Spleen (tissue), 13 donors: ENCODE measurements at places on chromosomes 5 and 9.

DNA sequence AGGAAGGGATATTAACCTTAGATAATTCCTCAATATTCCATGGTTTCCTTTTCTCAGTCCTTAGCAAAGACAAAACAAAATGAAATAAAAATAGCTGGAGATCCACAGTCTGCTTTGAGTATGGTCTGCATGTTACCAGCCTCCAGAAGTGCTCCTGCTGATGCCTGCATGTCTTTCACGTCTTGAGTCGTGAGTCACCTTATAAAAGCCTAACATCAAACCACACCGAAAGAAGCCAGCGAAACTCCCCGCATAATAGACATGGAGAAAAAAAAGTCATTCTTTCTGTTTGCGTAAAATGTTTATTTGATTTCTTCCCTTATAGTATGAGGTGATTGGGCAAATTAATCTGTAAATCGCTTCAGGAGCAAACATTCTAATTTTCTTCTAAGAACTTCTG is 380.5 kb downstream of the SLCO4C1 start:
- DNase-seq: no peak

GRCh38 chr5:61724102-61724501 is 392.0 kb downstream of the ZSWIM6 start:
- DNase-seq: no peak

- DNase-seq: no peak
Observed at GRCh38 chr9:133301253-133302230, 26.5 kb upstream of the ABO start.

DNA sequence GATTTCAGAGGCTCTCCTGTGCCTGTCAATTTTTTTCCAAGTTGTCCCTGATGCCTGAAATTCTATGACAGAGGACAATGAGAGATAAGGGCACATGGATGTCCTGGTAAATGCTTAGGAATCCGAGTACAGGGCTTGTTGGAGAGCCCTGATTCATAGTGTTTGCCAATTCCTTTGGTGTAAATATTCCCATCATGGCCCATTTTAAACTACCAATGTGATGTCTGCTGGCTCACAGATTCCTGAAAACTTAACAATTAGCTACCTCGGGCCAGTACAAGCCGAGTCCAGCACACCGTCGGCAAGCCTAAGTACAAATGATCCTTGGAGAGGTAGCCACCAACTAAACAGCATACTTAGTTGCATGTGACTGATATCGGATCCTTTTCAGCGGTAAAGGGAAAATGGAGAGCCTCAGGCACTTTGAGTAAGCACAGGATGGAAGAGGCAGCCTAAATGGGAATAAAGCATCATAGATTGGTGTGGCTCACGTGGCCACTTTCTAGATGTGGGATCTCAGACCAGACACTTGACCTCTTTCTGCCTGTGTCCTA is 3.6 kb downstream of the ITK start:
- no peak for DNase-seq

DNA sequence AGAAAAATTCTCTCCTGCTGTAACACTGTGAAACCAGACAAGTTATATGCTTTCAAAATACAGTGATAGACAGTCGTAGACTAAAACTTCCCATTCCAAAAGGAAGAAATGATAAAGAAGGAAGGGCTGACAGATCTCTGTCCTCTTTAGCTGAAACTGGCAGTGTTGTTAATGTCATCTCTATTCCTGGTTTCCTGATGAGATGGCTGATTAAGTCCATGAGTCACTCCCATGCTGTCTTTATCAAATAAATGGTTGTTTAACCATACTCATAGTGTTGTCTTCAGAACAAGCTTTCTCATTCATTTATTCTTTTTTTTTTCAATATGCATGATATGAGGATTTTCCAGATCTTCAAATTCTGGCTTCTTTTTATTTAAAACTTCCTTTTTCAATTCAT is 952.2 kb upstream of the WWC1 start:
- no peak for DNase-seq

- no peak for DNase-seq
Observed at GRCh38 chr5:35545190-35545589, 72.5 kb upstream of the SPEF2 start.

DNA sequence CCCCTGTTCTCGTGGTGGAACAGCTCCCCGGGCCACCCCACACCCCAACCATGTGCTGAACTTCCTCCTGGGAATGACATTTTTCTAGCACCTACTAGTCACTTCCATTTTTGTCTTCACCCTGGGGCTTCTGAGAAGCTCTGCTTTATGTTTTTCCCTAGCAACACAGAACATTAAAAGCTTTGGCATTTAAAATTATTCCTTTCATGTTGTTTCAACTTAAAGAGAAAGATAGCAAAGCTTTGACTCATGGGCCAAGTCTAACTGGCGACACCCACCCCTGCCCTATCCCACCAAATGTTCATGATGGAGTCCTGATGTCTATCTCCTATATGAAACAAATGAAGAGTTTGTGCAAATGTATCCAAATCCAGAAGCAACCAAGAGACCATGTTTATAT is 22.4 kb downstream of the BOD1 start:
- DNase-seq: no peak

DNA sequence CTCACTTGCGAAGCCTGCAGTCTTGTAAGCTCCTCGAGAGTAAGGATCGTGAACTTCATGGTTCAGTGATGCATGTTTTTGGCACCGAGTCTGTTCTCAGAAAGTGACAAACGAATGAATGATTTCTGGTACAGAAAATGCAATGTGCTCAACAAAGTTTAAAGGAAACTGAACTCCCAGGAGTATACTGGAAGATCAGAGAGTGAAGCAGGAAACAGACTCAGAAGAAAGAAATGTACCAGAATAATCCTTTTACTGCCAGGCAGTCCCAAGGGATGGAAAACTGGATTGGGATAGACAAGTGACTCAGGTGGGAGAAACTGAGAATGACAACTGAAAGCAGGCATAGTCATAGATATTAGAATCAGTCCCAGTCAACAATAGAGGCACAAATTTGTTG is 420.6 kb downstream of the CTNND2 start:
- DNase-seq: no peak

DNA sequence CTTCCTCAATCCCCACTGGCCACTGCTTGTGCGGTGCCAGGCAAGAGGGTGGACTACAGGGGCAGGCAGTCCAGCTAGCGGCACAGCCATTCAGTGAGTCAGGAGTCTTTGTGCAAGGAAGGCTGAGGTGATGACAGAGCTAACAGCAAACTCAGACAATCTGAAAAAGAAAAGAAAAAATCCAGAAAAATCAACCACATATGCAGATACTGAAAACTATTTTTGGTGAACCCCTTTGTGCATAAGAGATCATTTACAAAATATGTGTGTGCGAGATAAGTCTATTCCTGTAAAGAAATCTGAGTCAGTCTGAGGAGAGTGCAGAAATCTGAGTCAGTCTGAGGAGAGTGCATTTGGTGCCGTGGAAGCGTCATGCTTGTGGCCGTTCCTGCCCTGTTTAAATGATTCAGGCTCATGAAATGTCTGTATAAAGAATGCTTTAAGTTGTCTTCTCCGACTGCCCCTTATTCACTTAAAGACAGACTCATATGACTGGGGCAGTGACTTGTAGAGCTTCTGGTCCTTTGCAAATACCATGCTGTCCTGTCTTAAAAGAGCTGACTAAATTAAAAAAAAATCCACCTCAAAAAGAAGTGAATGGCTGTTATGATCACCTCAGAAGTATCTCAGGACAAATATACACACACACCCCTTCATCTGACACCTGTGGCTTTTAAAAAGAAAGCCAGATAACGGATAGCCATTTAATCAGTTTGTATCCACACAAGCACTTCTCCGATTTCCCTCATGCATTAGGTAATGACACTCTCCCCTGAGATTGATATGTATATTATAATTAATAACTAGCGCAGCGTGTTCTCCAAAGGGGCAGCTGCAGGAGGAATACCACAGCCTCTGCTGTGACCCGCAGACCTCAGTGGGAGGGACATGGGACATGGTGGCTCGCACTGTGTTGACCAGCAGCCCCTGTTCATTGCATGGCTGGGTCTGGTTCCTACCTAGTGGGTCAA is 47.3 kb downstream of the TRIO start:
- DNase-seq: no peak

- DNase-seq: no peak
Observed at GRCh38 chr9:93541581-93542349, 34.6 kb upstream of the PHF2 start.

GRCh38 chr5:126516133-126516532 is 78.9 kb downstream of the ALDH7A1 start:
- no peak for DNase-seq

DNA sequence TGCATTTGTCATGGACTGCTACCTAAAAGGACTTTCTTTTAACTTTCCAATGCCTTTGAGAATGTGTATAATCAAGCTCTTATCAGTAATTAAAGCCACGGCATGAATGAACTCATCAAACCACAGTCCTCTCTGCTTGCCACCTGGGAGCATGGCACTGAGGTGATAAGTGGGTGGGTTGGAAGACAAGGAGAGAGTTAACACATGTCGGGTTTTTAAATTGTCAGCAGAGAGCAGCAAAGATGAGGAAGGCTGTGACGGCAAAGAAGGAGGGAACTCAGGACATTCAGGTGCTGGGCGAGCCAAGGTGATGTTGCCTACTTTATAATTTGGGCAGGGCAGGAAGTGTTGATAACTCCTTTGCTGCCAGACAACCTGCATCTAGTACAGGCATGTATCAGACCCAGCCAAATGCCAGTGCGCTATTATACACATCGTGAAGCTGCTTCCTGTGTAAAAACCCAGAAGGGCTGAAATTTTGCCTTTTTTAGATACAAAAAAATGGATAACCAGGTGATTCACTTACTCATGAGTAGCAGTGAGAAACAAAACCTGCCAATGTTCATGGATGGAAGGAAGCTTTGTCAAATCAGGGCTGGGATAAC is 269.1 kb downstream of the KIF4B start:
- DNase-seq: no peak

- DNase-seq: no peak
Observed at GRCh38 chr9:35193762-35194161, 32.0 kb downstream of the UNC13B start.

DNA sequence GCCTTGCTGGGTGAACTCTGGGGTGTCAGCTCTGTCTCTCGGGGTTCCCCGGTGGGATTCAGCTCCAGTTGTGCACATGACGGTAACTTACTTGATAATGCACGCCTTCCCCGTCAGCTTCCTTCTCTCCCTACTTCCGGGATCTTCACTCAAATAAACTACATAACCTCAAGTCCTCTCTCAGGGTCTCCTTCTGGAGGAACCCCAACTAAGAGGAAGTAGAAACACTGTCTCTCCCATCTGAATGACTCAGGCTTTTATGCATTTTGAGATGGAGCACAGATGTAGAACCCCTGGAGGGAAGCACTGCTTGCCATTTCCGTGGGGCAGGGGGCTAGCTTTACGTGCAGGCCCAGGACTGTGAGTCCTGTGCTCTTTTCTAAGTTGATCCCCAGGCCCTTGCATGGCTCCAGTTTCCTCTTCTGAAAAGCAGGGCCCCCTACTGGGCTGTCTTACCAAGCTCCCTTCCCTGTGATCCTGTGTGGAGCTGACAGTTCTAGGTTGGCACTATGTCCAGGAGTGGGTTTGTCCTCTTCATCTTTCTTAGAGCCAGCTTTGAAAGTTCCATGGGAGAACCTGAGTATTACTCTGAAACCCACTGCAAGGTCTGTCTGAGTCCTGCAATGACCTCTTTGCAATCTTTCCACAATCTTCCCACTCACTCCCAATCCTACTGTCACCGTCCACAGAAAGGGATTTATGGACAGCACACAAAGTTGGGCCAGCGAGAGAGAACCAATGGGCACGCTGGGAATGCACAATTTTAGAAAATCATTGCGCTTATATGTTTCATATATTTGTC is 17.7 kb downstream of the S1PR3 start:
- DNase-seq: no peak

DNA sequence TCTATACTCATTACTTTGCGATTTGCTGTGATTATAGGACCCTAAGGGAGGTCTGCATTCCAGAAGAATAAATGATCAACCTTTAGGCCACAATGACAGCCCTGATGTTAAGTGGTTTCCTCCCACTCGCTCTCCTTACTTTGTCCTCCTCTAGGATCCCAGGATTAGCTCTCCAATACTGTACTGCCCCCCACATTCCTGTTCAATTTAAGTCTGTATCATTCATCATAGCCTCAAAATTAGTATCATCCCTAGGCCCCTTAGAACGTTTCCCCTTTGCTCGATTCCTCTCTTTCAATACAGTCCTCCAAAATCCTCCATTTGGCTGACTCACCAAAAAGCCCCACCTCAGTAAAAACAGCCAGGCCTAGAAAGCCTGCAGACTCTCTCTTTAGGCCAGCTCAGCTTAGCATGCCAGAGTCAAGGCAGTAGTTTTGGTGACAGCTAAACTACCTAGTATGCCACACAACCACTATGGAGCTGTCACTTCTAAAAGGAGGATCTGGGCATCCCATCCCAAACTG is 24.4 kb downstream of the RNF145 start:
- DNase-seq: no peak

DNA sequence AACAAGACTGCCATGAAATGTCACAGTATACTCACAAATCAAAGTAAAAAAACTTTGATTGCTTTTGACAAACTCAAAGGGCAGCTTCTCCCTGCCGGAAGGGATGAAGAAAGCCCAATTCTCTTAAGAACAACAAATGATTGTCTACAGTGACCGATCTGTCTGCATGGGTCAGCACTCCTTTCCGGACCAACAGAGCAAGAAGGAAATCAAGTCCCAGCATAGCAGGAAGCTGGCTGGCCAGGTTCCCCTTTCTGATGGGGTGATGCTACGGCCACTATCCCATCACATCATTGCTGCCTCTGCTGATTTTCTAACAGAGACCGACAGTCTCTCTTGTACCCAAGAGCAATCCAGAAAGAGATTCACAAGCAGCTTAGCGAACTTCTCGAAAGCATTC is 692 bp downstream of the C1QTNF3 start:
- peak; percentile 82 for DNase-seq

DNA sequence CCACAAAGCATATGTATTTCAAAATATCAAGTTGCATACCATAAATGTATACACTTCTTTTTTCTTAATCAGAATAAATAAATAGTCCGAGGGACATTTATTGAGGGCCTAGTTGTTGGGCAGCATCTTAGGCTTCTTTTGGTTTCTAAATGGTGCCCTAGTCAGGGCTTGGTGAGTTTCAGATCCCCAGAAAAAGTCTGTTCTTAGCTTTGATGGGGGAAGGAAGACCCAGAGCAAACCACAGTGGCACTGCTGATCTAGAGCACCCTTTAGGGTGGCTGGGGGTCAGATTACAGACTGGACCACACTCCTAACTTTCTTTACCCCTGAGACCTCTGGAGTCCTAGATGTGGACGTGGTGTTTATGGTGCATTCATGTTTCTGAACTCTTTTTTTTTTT is 97.8 kb downstream of the C9orf152 start:
- DNase-seq: no peak
